AG09319 (cell line): ENCODE measurements at places on chromosomes 3 and 15.

GRCh38 chr15:57647791-57648130, 56.1 kb downstream of the MYZAP start:
- peak; percentile 30 for DNase-seq

DNA sequence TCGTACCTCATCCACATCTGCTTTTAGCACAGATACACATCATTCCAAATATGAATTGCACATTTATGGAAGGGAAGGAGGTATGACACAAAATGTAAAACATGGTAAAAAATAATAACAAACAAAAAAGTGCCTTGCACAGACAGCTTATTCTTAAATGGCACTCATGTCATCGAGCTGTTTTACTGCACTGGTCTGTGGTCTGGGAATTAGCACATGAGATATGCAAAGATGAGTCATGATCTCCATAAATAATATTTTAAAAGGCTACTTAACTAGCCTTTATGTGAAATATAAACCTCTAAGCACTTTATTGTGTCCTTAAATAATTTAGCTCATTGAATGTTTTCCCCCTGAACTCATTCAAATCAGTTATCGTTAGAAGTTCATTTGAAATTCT, 142.2 kb upstream of the ZNF385D start:
- DNase-seq = no peak

DNA sequence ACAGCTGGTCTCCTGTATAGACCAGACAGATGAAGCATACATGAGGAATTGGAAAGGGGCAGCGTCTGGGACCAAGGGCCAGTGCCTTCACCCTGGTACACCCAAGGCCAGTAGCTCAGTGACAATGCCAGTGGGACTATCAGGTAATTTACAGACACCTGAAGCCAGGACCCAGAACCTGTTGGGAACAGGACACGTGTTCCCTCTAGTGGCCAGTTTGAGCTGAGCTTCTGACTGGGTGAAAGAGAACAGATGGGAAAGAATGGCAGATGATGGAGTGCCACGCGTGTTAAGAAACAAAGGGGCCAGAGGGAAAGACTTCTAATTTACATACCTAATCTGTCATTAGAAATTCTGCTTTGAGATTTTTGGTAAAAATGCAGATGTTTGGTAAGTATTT, 5.1 kb upstream of the SLC25A38 start:
- no peak for DNase-seq

GRCh38 chr3:61040618-61041017, 210.6 kb downstream of the FHIT start:
- DNase-seq = no peak

DNA sequence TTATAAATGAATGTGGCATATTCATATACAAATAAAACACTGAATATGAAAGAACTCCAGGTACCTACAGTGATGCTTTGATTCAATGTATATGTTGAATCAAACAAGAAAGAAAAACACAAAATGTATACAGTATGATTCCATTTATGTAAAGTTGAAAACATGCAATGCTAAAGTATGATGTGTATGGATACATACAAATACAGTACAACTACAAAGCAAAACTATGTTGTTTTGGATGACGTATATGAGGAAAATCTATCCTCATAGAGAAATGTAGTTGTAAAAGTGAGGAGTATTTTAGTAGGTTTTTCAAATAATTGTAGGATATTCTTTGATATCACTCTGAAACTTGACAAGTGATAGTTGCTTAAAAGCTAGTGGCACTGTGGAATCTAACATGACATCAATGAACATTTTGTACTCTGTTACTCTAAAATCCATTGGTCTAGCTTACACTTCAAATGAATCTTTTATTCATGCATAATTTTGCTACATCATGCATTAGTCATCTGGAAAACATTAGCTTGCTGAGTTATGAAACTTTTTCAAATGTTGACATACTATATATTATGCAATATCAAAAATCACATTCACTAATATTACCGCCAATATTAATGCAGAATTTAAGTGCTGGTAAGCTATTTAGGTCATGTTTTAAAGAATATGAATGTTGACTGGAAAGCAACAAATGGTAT, 278.1 kb upstream of the CHRNA7 start:
- no peak for DNase-seq

GRCh38 chr3:81782585-81782984, 21.1 kb upstream of the GBE1 start:
- DNase-seq = no peak

DNA sequence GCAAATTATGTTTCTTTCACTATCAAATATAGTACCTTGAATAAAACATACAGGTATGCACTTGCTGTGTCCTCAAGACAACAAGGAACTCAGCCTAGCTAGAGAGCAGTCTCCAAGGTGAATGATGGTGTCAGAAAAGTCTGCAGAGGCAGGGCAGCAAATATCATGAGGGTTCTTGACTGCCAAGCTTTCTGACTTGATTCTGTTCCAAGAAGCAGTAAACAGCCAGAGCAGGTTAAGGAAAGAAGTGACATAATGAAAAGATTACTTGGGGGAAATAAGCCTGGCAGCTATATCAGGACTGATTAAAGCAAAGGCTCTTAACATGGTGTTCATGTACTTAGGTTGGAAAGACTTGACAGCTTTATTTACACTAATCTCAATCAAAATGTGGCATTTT, 192.2 kb upstream of the GADL1 start:
- no peak for DNase-seq

DNA sequence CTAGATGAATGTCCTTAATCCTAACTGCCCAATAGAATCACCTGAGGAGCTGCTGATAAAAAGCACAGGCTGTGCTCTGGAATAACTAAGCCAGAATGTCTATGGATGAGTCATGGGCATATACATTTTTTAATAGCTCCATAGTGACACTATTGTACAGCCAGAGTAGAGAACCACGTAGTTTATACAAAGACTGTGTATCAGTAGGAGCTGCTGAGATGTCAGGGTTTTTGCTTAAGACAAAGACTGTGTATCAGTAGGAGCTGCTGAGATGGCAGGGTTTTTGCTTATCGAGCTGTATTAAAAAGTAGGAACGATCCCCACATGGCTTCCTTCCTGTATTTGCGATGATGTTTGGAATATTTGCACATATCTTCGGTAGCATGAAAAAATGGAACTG, 137.4 kb downstream of the SV2B start:
- DNase-seq = no peak

GRCh38 chr3:192514754-192515663, 212.3 kb downstream of the FGF12 start:
- no peak for DNase-seq

DNA sequence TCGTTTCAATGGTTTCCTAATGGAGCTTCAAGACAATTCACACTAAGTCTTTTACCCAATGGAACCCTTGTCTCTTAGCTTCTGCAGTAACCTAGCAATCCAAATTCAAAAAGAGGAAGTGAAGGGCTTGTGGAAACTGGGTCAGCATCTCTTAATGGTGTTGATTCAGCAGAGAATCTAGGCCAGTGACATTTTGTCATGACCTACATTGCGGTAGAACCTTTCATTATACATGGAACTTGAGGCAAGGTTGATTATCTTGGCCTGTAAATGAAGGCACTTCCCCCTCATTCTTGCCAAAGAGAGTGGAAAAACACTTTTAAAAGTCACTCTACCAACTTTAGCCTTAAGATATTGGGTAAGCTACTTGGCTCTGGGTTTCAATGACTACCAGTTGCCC, 42.8 kb downstream of the C2CD4B start:
- DNase-seq = no peak

- no peak for DNase-seq
Measured at GRCh38 chr15:81071120-81071519, 63.0 kb upstream of the CFAP161 start.

- DNase-seq = peak; percentile 48
Measured at GRCh38 chr3:138898301-138898700, 48.6 kb downstream of the FOXL2 start.

DNA sequence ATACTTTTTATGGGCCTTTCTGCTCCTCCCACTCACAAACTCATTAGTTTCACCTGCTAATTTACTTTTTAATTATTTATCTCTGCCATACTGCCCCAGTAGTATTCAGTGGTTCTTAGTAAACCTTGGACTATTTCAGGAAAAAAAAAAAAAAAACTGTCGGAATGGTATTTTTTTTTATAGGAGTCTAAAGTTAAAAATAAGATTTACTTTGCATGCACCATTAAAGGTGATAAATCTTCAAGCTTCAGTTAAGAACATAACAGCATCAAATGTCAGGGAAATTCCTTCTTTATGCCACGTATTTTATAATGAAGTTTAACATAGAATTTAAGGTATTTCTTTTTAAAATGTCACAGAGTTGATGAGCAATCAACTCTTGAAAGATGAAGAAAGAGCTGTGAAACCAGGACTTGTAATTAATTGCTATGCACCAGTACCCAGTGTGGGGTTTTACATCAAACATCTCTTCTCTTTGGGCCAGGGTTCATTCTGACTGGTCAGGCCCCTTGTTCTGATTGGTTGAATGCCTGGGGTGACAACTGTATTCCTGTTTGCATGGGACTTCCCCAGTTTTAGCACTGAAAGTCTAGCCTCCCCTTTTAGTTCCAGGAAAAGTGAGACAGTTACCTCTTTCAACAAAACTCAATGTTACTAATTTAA, 40.3 kb upstream of the PTPRG start:
- no peak for DNase-seq

DNA sequence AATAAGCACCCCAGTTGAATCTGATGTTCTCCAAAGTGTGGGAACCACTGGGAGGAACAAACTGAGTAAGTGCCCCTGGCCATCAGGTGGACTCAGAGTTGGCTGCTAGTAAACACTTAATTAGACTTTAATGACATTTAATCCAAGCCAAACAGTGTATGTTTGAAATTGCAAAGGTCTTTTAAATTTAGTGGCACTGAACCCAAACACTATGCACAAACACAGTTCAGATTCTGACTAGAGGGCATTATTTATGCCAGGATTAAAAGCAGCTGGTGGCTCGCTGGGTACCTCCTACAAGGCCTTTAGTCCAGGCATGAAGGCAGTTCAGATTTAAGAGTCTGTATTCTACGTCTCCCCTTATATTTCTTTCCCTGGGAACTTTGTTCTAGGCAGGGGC, 264.8 kb downstream of the CLSTN2 start:
- DNase-seq = no peak
